Stimulated activated CD8-positive, alpha-beta memory T cell treated with anti-CD3 and anti-CD28 coated beads, Interleukin-7, amount 100 ng/mL, for 1 hour (primary cell): ENCODE measurements at places on chromosomes 12 and 14.
A peak's percentile ranks its signal among the peaks of the same experiment; 100 is the strongest.

- no peak for DNase-seq
Measured at GRCh38 chr14:46885566-46885965, 234.0 kb upstream of the RPL10L start.

DNA sequence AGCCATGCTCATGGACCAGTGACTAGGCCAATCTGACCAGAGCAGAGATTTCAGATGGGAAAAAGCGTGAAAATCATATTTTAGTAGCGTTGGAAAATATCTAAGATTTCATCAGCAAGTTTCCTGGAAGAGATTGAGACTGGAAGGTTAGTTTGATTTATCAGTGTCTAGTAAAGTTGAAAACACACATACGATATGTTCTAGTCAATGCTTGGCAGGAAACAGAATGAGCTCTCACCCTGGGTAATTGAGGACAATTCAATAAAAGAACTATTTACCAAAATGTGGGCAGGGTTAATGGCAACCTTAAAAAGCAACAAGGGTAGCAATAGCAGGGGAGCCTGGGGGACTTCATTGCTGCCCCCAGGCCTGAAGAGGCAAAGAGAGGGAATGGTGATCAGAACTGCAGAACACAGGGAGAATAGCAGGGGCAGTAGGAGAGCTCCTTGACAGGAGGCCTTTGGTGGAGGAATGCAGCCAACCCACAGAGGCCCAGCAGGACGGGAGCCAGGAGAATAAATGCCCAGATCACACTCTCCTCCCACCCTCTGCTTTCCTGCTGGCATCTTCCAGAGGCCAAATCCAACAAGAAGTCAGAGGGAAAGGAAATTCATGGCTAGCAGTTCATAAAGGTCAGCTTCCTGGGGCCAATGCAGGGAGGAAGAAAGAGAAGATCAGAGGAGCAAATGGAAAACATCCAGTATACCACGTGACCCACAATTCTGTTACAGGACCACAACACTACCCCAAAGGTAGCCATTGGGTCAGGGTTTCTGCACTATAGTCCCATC lies 27.6 kb upstream of the LRP6 start:
- DNase-seq, result no peak

GRCh38 chr12:109513977-109514376 lies 36.5 kb downstream of the UBE3B start:
- no peak for DNase-seq

DNA sequence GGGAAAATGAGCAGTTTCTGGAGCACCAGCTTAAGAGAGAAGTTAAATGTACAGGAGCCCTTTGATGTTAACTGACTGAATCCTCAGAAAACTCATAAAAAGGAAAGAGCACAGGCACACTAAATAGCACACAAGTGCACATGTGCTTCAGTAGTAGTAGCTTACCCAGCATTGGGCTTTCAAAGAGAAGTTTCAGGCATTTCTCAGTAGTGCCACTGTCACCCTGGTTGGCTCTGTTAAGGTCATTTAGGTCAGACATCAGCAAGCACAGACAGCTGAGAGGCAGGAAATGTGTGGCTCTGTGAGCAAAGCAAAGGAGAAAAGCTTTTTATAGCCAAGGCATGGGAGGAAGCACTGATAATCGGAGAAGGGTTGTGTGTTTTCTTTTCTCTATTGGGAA lies 96.3 kb upstream of the HIF1A start:
- DNase-seq, result no peak

- DNase-seq, result no peak
Measured at GRCh38 chr12:39846304-39846703, 226.7 kb upstream of the ABCD2 start.

GRCh38 chr12:121560392-121561008 lies 20.3 kb downstream of the KDM2B start:
- no peak for DNase-seq

- no peak for DNase-seq
Measured at GRCh38 chr14:66509874-66510273, 1.9 kb downstream of the GPHN start.

GRCh38 chr12:123134271-123134671 lies 16.6 kb downstream of the PITPNM2 start:
- DNase-seq, result no peak

- no peak for DNase-seq
Measured at GRCh38 chr12:114339626-114340025, 66.3 kb downstream of the TBX5 start.

DNA sequence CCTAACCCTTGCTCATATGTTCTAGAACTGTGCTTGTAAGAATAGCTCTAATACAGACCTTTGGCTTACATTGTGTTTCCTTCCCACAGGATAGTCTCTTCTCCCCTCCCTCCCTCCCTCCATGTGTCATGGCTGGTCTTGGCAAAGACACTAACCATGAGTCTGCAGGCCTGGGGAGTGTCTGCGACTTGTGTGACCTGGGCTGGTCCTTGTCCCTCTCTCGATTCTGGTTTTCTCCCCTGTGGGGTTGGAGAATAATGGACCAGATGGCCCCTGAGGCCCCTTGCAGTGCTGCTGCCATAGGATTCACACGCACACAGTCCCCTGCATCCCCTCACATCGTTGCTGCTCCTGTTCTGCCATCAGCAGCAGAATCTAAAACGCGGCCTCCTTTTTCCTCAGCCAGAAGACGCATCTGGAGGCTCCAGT lies 30.3 kb downstream of the DEGS2 start:
- DNase-seq, result no peak

GRCh38 chr12:38588624-38589305 lies 272.2 kb downstream of the ALG10B start:
- DNase-seq, result no peak

- DNase-seq, result no peak
Measured at GRCh38 chr12:57069523-57069922, 9.1 kb downstream of the NEMP1 start.

DNA sequence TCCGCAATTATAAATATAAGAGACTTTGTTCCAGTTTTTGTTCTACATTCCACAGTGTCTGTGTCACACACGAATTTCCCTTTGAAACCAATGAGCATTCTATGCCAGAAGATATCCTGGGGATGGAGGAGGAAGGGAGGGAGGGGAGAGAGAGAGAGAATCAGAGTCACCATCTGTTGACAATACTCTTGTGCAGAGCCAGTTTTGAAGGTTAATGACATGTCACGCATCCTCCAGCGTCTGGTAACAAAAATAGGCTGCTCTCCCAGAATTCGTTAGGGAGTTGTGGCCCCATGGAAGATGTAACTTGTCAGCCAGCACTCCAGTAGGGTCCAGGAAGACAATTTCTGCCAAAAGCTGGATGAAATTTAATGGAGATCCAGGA lies 213.5 kb upstream of the KRR1 start:
- DNase-seq, result no peak

DNA sequence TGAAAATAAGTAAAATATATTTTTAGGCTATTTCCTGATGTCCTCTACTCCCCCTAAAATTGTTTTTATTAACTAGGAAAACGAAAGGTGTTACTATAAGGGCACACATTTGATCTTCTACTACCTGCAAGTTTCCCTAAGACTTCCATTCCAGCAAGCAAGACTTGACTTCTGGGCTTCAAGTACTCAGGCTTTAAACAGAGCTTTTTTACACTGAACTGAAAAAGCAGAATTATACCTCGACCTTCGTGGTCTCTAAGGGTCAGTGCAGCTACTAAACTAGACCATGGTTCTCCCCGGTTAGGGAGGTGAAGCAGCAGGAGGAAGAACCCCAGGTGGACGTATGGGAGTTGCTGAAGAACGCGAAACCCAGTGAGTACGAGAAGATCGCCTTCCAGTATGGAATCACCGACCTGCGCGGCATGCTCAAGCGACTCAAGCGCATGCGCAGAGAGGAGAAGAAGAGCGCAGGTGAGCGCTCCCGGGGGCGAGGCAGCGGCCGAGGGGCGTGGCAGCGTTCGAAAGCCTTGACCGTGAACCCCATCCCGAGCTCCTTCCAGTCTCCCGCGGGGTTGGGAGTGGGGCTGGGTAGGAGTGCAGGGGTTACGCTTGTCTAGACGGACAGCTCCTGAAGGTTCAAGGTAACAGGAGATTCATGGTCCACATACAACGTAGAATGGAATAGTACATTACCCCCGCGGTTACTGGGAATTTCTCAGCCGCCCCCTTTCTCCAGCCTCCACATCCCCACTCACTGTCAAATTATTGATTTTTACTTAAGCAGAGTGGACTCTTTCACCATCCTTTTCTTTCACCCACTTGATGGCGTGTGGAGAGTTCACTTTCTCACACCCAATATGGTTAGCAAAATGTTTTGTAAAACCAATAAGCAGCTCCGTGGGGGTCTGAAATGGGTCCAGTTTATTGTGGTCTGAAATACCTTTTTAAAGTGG lies 47.6 kb downstream of the MYBPC1 start:
- no peak for DNase-seq

DNA sequence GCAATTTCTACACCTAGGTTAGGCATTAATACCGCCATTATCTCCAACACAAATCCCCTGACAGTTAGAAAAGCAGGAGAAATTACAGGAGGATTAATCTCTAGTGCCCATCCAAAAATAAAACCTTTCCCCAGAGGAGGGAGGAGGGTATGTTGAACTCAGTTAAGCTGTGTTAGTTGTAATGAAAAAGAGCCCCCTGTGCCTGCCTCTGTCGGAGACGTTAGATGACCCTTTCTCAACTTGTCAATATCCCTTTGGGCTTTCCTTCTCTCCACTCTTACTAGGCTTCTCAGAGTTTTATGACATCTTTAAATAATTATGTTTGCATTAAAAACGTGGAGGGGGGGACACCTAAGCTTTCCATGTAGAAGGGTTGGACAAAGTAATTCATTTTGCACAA lies 278.2 kb downstream of the PDZRN4 start:
- no peak for DNase-seq

- no peak for DNase-seq
Measured at GRCh38 chr12:105980085-105980484, 158.7 kb downstream of the NUAK1 start.

DNA sequence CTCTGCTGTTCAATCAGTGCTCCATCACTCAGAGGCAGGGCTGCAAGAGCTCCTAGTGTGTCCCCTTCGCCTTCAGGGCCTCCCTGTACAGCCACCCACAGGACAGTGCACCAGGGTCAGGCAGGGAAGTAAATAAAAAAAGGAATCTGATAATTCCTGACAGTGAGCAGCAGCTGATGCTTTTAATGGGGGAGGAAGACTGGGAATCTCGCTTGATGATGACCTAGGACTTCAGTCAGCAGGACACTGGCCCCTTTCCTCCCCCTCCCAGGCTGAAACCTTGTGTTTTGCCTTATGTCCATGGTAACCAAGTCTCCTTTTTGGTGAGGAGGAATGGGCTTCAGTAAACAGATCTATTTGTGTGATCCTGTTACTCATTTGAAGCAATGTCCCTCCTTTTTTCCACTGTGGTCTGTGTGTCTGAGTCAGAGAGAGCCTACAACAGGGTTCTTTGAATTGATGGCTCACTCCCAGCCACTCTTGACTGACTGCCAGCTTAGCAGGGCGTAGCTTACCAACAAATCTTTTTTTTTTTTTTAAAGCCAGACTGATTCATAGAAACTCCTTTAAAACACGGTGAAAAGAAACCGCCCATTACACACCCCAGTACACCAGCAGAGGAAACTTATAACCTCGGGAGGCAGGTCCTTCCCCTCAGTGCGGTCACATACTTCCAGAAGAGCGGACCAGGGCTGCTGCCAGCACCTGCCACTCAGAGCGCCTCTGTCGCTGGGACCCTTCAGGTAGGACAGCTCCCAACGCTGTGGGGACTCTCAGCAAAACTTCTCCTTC lies at the start of gene EMP1:
Gene EMP1, plus strand, starts transcription at position 597 of the 792 bp plus-strand sequence. CDS start 14,785 bp downstream, outside the sequence.
- DNase-seq, result peak; percentile 32

- DNase-seq, result no peak
Measured at GRCh38 chr14:60328583-60328982, 79.6 kb downstream of the PPM1A start.

DNA sequence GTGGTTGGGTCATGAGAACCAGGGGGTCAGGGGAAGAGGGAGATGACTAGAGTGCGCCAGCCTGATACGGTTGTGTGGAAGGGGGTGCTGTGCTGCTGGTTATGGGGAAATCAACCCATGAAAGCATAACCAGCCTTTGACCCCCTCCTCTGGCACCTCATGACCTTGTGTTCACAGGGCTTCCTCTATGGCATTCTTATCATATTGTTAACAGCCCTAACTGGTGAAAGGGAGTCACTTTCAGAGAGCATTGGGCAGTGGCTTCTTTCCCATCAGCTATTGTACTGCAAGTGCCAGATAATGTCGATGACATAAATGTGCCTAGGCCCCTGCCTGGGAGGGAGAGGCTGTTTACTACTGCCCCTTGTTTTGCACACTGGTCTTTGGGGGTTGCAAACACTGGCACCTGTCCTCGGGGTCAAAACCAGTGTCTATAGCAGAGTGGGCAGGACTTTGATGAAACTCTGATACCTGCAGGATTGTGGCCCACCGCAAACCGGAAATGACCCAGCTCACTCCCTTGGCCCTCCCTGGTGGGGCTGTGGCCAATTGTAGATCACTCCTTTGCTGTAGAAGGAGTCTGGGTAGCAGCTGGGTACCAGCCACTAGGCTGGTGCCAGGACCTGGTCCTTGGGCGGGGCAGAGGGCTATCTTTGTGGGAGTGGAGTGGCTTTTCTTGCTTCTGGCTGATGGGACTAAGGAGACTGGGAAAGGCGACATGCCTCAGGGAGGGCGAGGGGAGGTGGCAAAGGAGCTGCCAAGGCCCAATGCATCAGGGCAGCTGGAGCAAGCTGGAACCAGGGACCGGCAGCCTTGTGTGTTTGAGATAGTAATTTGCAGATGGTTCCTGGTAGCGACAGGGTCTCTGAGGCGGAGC lies 634 bp upstream of the TMEM63C start:
- no peak for DNase-seq

- no peak for DNase-seq
Measured at GRCh38 chr12:5478081-5478706, 46.3 kb downstream of the NTF3 start.

- DNase-seq, result no peak
Measured at GRCh38 chr12:101563212-101563611, 31.6 kb upstream of the MYBPC1 start.

DNA sequence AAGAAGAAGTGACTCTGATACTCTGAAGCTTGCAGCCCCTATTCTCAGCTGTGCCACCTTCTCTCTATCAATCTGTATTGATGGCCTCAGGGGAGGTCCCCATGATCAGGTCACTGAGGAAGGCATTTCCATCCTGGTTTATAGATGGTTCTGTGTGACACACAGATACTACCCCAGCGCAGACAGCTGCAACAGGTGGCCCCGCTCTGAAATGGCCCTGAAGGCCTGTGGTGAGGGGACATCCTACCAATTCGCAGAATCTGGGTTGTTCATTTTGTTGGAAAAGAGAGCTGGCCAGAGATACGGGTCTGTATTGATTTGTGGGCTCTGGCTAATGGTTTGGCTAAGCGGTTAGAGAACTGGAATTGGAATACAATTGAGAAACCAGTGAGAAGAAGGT lies 21.7 kb downstream of the DLK1 start:
- no peak for DNase-seq

GRCh38 chr12:65505386-65506121 lies 227.1 kb downstream of the MSRB3 start:
- DNase-seq, result no peak

GRCh38 chr14:102185360-102185759 lies 45.7 kb downstream of the WDR20 start:
- no peak for DNase-seq

DNA sequence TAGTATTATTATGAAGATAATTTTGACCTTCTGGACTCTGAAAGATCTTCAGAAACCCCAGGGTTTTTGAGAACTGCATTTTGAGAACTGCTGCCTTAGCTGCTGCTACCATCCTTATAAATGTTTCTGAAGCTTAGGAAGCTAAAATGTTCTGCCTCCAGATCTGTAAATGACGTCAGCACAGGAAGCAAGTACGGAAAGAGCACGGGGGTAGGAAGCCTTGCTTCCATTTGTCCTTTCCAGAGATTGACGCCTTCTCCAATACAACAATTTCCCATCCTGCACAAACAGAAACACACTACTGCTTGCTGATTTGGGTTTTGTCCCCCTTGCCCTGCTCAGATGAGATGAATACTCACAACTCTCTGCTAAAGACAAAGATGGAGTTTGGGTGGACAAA lies 17.9 kb downstream of the RAD52 start:
- DNase-seq, result no peak
